Thoracic aorta (tissue), 2 donors: ENCODE measurements at places on chromosomes 12 and 14. TPM values are rescaled to one million over a fixed set of nuclear protein-coding genes. Genes with fewer than 3 reads are reported as not detected.

DNA sequence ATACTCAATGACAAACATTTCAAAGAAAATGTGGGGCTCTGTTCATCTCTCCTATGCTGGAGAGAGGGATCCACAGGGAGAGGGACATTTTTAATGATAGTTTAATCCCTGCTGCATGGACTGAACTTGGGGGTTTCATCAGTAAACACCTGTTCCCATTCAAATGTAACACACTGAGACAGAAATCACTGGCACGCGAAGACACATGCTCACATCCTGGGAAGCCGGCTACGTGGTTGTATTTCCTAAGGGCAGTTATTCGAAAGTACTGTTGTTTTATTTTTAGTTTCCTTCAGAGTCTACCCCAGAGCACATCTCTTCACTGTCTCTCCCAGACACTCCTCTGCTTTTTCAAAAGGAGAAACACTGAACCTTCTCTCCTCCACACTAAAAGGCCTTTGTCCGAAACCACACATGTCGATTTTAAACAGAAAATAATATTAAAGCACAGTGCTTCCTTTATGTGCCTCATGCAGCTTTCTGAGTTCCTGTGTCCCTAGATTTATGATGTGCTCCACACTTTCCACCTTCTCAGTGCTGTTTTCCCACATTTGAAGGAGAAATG lies 52.8 kb downstream of the PTHLH start:
- no peak for DNase-seq

- DNase-seq = no peak
Measured at GRCh38 chr14:21300892-21301291, 21.0 kb downstream of the RPGRIP1 start.

DNA sequence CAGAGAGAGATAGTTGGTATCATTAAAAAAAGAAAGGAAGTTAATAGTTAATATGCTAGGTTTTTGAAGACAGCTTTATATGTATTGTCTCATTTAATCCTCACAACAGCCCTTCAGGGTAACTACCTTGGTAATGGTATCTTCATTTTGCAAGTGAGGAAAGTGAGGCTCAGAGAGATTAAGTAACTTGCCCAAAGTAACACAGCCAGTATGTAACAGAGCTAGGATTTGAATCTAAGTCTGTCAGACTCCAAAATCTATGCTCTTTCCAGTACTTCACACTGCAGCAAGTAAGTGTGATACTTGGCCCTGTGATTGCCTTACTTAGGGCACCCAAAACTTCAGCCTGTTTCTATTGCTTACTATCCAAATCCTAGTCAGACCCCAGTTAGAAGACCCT lies 7.0 kb downstream of the SRP54 start:
- DNase-seq = no peak

DNA sequence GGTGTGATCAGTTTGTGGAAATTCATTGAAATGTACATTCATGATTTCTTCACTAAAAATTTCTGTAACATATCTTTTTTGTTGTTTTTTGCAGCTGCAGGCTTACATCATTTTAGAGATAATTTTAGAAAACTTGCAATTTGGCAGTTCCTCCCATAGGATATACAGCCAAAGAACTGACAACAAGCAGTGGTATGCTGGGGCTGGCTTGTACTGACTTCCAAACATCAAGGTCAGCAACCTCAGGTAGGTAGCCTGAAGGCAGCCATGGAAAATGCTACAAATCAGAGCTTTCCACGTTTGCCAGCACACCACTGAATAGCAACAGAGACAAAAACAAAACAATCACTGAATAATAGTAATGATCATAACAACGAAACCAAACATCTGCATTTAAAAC lies 21.2 kb downstream of the TRIM9 start:
- DNase-seq = no peak

MEG3 gene
- 127 TPM for total RNA-seq

DNA sequence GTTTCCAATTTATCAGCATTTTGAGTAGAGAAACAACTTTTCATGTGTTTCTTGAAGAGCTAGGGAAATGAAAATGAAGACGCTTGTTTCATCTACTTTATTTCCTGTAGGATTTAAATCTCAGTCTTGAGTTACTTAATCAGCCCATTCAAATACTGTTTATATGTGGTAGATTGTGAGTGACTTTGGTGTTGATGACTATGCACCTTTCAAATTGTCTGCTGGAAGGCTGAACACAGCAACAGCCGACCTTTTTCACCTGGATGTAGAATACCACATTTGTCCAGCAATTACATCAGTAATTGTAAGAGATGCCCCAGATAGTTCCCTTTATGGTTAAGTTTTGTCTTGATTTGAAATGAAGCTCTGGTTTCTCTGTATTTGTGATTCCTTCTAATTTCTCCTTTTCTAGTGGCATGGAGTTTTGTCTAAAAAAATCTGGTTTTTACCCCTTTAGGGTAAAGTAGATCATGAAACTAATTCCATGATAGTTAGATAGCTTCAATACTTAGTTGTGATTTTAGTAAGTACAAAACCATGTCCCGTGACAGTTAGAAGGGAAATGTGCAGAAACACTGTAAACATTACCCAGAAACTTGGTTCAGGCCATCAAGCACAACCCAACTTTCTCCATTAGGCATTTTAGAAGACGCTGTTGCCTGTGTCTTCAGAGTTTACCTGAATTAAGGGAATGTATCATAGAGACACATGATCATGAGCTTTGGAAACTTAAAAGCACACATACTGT lies 165.0 kb downstream of the SRGAP1 start:
- DNase-seq = no peak

DNA sequence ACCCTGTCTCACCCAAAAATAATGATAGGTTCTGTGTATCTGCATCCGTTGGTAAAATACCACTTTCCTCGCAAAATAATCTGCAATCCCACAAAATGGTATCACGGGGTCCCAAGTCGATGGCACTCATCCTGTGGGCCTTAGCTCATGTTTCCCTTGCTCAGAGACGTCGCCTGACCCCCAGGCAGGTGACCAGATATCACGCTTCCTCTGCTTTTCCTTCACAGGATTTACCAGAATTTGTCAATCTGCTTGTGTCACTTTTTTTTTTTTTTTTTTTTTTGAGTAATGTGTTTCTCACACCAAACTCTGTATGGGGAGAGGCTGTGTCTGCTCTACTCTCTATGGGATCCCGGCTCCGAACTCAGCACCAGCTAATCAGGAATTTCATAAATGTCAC lies 162.7 kb downstream of the PRKCH start:
- DNase-seq = no peak

GRCh38 chr12:47941871-47942613 lies 21.4 kb upstream of the TMEM106C start:
- DNase-seq = no peak

GPRC5A gene
- 123 TPM for total RNA-seq

MDM2 gene
- total RNA-seq = 62.0 TPM

- no peak for DNase-seq
Measured at GRCh38 chr12:128594521-128594920, 229.2 kb downstream of the SLC15A4 start.

SLC10A1 gene
- total RNA-seq = not detected

DNA sequence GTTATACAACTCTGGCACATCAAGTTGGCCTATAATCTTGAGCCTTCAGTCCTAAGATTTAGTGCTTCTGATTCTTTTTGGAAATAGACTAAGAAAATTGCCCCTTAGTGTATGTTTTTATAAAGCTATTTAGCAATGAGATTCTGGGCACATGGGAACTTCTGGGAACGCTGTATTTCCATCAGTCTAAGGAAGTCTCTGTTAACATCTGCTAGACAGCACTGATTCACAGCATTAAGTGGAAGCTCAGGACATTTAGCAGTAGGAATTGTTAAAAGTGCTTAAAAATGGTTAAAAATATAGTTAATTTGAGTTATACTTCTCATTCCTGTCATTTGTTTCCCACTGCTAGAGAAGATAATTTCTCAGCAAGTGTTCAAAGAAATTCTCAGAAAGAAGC lies 579.1 kb downstream of the SLC16A7 start:
- no peak for DNase-seq

- DNase-seq = no peak
Measured at GRCh38 chr12:111761099-111761498, 5.6 kb upstream of the ALDH2 start.

- DNase-seq = no peak
Measured at GRCh38 chr14:104898870-104899510, 25.7 kb upstream of the PLD4 start.

DNA sequence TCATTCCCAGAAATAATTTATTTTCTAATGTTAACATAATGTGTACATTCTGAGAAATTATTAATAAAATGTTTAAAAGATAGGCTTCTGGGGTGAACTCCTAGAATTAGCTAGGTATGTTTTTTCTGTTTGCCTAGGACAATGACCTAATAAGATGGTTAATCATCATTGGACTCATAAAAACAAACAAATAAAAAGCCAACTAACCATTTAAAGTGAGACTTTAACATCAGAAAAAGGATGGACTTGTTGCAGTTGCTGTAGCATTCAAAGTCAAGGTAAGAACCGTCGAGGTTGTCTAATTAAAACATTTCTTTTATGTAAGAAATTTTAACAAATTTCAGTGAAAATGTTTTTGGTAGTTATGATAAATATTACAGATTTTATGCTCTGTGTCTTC lies at the start of gene SLCO1B3:
SLCO1B3 (plus strand) TSS at position 219 of the 400 bp plus-strand sequence. CDS start 5,034 bp downstream, outside the sequence.
- DNase-seq = no peak

TPPP2 gene
- not detected for total RNA-seq

SLC8A3 gene
- 0.95 TPM for total RNA-seq

- no peak for DNase-seq
Measured at GRCh38 chr12:132585177-132585576, 25.2 kb downstream of the LRCOL1 start.

PLD4 gene
- total RNA-seq = 0.35 TPM

GRCh38 chr12:96338852-96339471 lies 61.3 kb downstream of the CDK17 start:
- DNase-seq = no peak

TAPBPL gene
- 23.7 TPM for total RNA-seq

DNA sequence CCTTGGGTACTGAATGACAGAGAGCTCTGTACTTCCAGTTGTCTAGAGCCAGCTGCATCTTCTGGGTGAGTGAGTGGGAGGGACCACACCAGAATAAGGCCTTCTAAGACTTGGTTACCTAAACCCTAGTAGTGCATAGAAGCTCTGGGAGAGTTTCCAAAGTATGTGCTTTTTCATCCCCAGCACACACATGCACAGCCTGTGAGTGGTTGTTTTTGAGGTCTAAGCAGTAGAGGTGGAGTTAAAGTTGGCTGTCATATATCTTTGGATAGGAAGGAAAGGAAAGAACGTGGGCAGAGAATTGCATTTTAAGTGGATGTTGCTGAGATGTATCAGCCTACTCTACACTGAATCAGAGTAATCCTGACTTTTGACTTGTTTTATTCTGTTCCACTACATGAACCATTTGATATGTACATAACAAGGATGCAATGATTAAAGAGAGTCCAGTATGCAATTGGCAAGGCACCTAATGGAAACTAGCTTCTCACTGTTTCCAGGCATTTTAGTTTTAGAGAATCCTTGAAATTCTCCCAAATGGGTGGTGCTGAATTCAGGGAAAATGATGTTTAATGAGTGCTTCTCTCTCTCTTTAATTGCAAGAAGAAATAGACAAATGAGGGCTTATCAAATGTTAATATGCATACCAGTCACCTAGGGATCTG lies 51.8 kb upstream of the PRICKLE1 start:
- no peak for DNase-seq

DNA sequence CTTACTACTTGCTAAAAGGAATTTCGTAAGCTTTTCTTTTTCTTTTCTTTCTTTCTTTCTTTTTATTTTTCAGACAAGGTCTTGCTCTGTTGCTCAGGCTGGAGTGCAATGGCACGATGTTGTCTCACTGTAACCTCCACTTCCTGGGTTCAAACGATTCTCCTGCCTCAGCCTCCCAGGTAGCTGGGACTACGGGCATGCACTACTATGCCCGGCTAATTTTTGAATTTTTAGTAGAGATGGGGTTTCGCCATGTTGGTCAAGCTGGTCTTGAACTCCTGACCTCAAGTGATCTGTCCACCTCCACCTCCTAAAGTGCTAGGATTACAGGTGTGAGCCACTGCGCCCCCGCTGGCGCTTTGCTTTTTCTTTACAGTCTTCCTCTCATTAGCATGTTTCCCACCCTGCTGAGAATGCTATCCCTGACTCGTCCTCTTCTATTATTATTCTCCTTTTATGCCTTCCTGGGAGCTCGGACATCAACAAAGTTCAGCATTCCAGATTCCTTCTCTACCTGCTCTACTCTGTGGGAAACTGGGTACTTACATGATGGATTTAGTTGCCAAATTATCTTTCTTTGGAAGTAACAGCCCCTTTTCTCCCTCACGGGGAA lies 3.1 kb downstream of the MTHFD1 start:
- no peak for DNase-seq

- DNase-seq = no peak
Measured at GRCh38 chr12:26940516-26941214, 2.4 kb downstream of the FGFR1OP2 start.

DNA sequence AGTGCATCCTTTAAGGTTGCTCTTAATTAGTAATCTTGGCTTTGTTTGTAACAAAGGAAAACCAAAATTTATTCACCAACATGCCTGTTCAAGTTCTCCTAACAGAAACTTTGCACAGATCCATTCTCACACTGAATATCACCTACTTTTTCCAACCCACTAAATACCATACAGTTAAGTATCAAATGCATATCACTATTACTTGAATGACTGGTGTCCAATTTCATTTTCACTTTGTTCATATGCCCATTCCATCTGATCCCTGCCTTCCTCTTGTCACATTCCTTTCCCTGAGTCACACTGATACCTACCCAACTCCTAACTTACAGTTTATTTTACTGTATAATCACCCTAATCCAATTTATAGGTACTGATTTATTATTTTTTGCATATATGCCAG lies 286.4 kb downstream of the NELL2 start:
- DNase-seq = no peak

IKZF4 gene
- total RNA-seq = 7.6 TPM

GAS2L3 gene
- total RNA-seq = 12.8 TPM

GRCh38 chr12:12008931-12009611 lies 61.7 kb upstream of the BCL2L14 start:
- DNase-seq = no peak

GRCh38 chr12:84408936-84409335 lies 503.7 kb downstream of the SLC6A15 start:
- DNase-seq = no peak

- DNase-seq = no peak
Measured at GRCh38 chr12:99381992-99382391, 265.6 kb upstream of the GARIN6 start.

WNT5B gene
- total RNA-seq = 3.1 TPM

GRCh38 chr12:81209012-81209411 lies 131.1 kb downstream of the ACSS3 start:
- DNase-seq = no peak

GRCh38 chr12:5682581-5682980 lies 250.7 kb downstream of the NTF3 start:
- no peak for DNase-seq

ADGRD1 gene
- total RNA-seq = 21.3 TPM

GRCh38 chr12:96053476-96054243 lies 18.3 kb upstream of the LTA4H start:
- DNase-seq = no peak

HOXC13 gene
- not detected for total RNA-seq
